HEK293T (cell line): ENCODE measurements at places on chromosomes 6 and 20.

DNA sequence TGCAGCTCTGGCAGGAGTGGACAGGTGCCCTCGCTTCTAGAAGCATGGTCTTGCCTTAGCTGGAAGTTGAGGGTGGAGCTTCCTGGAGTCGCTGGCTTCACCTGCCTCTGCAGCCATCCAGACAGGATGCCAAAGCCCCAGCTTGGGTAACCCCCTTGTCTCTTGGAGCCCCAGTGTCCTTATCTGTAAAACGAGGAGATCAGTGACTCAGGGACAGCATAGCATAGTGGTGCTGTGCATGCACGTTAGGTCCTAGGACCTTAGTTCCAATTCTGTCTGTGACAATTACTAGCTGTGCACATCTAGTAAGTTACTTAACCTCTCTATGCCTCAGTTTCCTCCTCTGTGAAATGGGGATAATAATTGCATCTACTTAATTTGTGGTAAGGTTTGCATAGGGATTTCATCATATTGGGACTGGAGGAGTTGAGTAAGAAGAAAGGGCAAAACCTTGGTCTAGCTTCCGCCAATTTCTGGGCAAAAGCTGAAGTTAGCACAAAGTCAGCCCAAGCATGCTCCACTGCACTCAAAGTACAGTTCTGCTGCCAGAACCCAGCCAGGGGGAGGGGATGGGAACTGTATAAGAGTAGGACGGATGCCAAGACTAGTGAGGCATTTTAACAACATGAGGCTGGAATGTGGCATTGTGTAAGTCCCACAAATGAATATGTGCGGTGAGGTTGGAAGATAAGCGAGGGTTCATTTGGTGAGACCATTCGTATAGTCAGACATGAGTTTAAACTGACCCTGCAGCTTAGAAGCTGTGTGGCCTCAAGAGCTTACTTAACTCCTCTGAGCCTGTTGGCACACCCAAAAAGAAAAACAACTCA lies 24.5 kb downstream of the TOX2 start:
- no peak for DNase-seq

DNA sequence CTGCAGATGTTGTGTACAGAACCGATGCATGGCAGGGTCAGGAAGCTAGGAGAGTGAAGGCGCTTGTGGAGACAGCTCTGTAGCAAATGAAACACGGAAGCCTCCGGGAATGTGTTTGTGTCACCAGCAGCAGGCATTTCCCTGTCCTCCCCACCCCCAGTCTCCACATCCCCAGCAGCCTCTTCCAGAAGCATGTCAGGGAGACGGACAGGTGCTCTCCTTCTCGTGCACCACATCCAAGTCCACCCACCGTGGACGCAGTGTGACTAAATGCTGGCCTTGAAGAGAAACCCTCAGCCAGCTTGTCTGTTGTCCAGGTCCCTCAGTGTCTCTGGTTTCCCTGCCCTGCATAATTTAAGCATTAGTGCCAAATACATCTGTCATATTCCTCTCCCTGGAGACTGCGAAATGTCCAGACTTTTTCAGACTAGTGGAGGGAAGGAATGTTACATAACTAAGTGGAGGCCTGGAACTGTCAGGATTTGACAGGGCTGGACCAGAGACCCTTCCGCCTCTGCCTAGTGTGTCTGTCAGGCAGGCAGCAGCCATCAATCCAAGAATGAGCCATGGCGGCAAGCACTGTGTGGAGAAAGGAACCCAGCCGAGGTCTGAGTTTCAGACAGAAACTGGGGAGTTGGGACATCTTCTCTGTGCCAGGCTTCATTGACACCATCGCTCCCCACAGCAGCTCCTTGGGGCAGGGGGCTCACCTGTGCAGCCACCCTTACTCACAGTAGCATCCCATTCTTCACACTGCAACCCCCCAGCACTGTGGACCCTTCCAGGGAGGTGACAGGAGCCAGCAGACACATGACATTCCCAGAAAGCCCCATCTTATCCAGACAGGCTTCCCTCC lies 26.6 kb upstream of the PI16 start:
- no peak for DNase-seq

- no peak for DNase-seq
Observed at GRCh38 chr6:104365451-104366234, 494.1 kb downstream of the HACE1 start.

GRCh38 chr6:29680416-29680815 lies 536 bp downstream of the ZFP57 start:
- no peak for DNase-seq

DNA sequence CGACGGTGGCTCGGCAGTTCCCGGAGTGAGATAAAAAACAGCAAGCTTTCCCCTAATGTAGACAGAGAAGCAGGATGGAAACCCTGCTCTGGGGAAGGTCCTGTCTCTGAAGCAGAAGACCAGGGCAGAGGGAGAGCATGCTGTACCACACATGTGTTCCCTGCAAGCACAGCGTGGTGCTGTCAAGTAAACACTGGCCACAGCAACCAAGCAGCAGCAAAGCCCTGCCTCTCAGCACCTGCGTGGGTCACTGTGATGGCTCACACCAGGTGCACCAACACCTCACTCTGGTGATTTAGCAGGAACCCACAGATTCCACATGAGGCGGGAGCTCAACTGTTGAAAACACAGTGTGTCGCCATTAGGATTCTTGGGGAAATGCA lies 65.2 kb upstream of the TXNDC5 start:
- no peak for DNase-seq

DNA sequence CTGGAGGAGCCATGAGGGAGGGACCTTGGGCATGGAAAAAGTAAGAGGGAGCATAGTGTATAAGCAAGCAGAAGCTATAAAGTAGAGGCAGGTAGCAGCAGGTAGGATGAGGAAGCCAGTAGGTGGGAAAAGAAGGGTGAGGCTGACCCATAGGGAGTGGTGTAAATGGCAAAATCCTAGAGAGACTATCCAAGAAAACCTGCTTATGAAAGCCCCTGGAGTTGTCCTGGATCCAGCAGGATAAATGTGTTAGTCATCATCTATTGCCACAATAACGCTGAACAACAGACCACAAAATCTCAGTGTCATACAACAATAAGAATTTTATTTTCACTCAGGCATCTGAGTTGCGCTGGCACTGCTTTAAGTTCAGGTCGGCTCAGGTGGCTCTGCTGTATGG lies 30.2 kb downstream of the CHD6 start:
- DNase-seq = no peak

- DNase-seq = peak; percentile 40
Observed at GRCh38 chr6:139588076-139588639, 213.7 kb upstream of the CITED2 start.

DNA sequence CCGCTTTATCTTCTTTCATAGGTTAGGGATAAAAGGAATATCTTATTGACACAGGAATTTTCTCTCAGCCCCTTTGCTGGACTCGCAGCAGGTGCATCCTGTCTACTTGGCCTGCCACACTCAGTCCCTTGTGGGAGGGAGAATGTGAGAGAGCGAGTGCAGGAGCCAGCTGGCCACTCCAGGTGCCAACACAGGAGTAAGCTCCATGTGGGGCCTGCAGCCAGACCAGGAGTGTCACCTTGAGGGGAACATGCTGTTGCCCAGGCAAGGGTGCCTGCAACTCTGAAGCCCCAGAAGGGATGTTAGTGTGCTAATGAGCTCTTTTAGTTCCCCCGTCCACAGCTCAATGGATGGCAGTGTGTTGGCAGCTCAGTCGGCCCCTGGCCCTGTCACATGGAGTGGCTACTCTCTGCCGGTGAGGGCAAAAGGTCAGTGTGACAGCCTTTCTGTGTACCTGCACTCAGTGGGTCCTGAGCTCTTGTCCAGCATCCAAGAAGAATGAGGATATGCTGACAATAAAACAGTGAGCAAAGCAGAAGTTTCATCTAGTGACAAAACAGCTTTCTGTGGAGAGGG lies 57.1 kb downstream of the CRYBG1 start:
- no peak for DNase-seq

GRCh38 chr6:31271641-31272357 lies at the start of gene HLA-C:
TSS of gene HLA-C (minus strand) at chr6:31272092. CDS start at chr6:31272071, 21 bp downstream.
- DNase-seq = peak; percentile 93

DNA sequence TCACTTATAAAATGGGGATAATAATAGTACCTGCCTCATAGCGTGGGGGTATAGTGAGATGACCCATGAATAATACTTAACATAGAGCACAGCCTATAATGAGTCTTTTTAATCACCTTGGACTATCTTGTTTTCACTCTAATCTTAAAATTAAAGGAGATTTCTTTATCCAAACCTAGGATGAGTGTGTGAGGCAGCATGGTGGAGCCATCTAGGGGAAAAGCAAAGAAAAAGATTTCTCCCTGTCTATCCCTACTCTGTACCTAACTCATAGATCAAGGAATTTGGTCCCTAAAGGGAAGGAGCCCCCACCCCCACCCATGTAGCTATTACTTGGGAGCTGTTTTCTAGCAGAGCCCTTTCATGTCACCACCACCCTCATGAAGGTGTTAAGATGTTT lies 45.2 kb upstream of the PAK5 start:
- peak; percentile 11 for DNase-seq

GRCh38 chr20:31966991-31967655 lies 828 bp upstream of the XKR7 start:
- DNase-seq = no peak

DNA sequence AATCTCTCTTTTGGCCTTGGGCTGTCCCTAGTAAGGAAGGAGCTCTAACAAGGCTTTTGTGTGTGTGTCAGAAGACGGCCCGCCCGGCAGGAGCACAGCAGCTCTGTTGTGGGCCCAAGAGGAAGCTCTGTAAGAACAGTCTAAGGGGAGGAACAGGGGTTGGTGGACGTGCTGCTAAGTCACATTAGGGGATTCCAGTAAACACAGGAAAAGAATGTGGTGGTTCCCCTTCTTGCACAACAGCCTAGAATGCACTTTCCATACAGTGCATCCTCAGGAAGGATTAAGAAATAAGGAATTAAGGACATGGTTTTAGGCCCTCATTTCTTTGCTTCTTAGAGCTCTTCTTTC lies 114.5 kb downstream of the RNF144B start:
- DNase-seq = no peak

GRCh38 chr6:163461696-163462095 lies 47.2 kb downstream of the QKI start:
- no peak for DNase-seq

GRCh38 chr6:158115508-158115907 lies 52.6 kb downstream of the SERAC1 start:
- no peak for DNase-seq

GRCh38 chr20:62952968-62953838 lies 694 bp downstream of the SLC17A9 start:
- DNase-seq = no peak

DNA sequence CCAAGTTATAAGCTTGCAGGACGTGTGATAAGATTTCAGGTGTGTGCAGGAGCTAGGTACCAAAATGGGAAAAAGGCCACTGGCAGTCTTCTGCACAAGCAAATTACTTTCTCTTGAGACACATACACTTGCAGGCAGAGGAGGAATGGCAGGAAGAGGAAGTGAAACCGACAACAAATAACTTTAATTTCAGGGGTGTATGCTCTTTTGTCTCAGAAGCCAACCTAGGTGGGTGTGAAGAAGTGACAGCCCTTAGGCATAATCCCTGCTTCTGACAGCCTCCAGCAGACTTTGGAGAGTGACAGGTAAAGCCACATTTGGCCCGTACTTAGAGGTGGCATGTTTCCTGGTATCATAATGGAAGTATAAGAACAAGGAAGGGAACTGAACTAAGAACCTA lies 118.8 kb upstream of the TRAF3IP2 start:
- DNase-seq = no peak

DNA sequence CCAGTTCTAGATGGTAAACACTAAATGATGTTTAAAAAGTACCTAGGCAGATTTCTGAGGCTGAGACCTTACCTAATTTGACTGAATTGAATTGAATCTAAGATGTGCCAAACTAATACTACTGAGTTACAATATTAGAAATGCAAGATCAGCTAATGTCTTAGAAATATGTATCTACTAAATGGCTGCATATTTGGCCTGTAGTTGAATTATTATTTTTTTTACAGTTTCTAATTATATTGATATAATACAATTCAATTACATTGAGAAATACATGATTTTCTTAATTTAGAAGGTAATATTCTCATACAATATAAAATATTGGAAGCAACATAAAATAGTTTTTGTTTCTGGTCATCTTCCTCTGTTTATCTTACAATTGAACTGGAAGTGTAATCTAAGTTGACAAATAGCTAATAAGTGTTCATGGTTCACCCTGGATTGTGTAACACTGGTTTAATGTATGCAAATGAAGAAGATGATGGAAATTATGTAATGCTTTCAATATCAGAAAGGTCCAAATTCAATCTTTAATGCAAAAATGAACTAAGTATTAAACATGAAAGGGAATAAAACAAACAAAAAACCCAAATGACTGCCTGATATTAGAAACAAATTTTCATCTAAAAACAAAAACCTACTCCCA lies 2.9 kb downstream of the MAP3K7 start:
- no peak for DNase-seq

- DNase-seq = no peak
Observed at GRCh38 chr6:161348628-161348994, 74.8 kb upstream of the AGPAT4 start.

GRCh38 chr6:130811932-130812331 lies 15.3 kb upstream of the SMLR1 start:
- no peak for DNase-seq

GRCh38 chr20:9613871-9614270 lies 99.5 kb downstream of the LAMP5 start:
- DNase-seq = no peak

DNA sequence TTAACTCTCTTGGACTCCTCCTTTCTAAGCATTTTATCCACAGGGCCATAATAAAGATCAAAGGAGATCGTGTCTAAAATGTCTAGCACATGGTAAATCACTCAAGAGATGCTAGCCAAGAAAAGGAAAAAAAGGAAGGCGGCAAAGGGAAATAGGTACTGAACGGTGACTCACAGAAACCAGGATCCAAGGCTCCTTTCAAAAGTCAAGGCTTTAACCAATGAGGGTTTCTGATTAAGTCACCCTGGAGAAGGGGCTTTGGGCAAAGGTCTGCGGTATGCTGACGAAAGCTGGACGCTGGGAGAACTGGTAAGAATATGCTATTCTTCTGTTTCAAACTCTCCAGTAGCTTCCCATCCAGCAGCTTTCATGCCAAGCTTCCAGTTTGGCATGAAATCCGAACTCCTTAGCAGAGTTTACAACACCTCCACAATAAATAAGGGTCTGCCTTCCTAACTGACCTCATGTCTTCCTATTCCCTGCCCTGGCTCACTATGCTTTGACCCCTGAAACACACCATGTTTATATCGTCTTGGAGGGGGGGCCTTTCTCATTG lies 1.0 kb downstream of the TOMM34 start:
- DNase-seq = no peak

- DNase-seq = no peak
Observed at GRCh38 chr6:142385352-142385751, 83.5 kb downstream of the ADGRG6 start.

GRCh38 chr6:43912598-43913371 lies 142.8 kb downstream of the VEGFA start:
- no peak for DNase-seq

DNA sequence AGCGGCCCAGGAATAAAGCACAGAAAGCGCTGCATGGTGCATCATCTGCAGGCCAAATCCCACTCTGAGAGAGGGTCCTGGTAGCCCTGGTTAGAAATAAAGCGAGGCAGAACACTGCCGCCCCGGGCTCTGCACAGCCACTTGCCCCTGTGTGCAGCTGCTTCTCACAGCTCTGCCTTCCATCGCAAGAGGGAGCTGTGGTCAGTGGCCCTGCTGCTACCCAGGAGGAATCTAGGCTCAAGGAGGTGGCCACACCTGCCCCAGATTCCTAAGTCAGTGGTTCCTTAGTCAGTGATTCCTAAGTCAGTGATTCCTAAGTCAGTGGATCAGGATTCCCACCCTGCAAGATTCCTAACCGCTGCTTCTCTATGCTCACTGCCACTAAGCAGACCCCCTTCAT lies 8.8 kb downstream of the CDH4 start:
- no peak for DNase-seq
